ENCODE measurements at places on chromosomes 6 and 20.

GRCh38 chr6:43762966-43763695 lies 6.9 kb upstream of the VEGFA start:
- DNase-seq = no peak

DNA sequence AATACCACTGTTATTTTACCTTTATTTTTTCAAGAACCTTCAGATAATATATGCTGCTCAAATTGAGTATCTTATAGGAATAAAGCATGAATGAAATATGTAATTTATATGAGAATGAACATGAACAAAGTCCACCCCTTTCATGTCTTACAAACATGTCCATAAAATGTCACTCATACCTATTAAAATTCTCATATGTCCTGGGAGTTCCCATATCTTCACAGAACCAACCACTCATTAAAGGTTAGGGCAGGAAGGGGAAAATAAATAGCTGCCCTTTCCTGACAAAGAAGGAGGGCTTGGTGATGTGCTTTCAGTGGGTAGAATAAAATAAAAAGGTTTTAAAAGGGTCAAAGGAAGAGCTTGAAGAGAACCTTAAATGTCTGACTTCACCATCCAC lies 125.3 kb downstream of the BTBD9 start:
- DNase-seq = no peak

DNA sequence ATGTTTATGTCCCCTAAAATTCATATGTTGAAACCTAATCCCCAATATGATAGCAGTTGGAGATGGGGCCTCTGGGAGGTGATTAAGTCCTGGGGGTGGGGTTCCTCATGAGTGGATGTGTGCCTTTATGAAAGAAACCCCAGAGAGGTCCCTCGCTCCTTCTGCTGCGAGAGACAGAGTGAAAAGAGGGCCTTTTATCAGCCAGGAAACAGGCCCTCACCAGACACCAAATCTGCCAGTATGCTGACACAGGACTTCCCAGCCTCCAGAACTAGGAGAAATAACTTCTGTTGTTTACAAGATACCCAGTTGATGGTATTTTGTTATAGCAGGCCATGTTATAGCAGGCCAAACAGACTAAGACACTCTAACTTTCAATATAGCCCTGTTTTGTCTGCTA lies 100.9 kb upstream of the NFATC2 start:
- DNase-seq = peak; percentile 53

DNA sequence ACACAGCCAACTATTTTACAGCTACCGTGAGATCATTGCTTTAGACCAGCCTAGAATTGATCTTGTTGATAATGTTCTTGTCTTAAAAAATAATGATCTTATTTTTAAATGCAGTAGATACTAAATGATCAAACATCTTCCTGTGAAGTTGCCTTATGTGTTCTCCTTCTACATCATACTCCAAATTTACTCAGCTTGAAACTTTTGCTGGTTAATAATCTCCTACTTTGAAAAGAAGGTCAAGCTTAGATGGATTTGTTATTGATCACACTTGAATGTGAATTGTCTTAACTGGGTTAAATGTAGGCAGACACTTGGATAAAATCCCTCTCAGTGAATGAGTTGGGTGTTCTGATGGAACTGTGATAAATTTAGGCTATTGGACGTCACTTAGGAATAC lies 91.9 kb downstream of the HAO1 start:
- no peak for DNase-seq

DNA sequence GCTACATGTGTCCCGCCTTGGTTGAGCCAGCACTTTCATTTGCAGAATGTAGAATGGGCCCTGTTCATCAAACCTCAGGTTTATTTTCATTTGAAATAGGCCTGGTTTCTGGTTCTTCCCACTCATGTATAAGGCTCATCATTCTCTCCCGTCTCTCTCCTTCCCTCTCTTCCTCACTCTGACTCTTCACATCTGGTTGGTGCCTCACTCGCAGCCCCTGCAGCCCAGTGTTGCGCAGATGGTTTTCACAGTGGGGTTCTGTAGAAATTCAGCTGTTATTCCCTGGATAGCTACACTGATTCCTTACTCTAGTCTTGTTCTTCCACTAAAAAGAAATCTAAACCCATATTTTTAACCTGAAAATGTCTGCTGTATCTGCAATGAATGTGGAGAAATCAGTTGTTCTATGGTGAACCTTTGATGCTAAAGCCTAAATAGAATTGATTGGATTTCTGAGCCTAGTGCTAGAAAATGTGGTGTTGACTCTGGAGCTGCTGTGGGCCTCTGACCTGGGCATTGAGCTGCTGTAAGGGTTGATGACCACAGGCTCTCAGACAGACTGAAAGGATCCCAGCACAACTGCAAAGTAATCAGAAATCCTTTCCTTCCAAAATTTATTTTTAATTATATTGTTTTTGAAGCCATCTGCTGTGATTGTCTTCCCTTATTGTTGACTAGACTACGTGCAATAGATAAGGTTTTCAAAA lies 150.3 kb downstream of the TMEM242 start:
- no peak for DNase-seq

DNA sequence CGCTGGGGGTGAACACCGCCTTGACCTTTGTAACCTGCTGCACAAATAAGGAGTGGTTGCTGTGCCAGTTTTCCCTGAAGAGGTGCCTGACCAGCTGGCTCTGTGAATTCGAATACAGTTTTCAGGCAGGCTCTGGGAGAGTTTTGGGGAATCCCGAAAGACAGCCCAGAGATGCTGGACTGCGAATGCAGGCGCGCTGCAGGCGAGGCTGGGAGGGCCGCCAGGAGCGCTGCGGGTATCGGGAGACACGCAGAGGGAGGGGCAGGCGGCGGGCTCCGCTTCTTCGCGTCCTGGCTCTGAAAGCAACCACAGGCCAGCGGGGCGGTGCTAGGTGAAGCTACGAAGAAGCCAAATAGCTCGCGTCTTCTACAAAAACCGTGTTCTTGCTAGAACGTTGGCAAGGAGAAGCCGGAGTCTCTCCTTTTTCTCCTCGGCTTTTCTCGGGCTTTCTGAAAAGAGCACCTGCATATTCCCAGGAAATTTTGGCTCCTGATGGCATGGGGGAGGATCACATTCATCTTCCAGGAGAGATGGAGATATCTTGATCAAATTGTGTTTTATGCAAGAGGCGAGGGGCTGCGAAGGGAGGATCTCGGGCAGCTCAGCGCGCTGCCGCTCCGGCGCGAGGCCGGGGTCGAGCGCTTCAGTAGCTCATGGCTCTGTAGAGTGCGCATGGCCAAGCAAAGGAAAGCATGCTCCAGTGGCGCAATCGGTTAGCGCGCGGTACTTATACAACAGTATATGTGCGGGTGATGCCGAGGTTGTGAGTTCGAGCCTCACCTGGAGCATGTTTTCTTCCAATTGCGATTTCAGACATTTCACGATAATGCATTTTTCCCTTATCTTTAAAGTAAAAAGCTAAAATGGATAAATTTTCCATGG lies 158.1 kb upstream of the ZNF184 start:
- no peak for DNase-seq

GRCh38 chr20:36308986-36309385 lies 2.8 kb downstream of the DLGAP4 start:
- no peak for DNase-seq

DNA sequence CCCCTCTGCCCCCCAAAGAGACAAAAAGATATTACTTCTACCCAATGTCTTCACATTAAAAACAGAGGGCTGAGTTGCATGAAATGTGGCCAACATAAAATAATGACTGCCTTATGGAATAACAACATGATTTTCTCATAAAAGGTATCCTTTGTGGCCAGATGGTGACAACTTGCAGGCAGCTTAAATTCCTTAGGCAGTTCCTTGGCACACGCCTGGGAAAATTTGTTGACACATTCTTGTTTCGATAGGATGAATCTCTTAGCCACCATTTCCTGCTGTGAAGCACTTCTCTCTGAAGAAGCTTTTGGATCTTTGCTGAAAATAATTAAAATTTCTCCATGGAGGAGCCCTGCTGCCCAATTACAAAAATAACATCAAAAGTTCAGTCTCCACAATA lies 109.0 kb upstream of the COL21A1 start:
- no peak for DNase-seq

DNA sequence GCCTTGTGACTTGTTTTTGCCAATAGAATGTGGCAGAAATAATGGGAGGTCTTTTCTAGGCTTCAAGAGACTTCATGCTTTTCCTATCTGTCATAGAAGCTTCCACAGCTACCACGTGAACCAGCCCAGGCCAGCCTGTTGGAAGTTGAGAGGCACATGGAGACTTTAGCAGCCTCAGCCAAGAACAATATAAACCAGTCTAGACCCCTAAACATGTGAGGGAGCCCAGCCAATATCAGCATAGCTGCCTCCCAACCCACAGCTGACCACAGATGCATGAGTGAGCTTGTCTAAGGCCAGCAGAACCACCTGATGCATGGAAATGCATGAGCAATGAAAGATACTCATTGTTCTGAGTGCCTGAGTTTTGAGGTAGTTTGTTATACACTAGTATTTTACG lies 540.7 kb upstream of the BTBD3 start:
- DNase-seq = no peak

DNA sequence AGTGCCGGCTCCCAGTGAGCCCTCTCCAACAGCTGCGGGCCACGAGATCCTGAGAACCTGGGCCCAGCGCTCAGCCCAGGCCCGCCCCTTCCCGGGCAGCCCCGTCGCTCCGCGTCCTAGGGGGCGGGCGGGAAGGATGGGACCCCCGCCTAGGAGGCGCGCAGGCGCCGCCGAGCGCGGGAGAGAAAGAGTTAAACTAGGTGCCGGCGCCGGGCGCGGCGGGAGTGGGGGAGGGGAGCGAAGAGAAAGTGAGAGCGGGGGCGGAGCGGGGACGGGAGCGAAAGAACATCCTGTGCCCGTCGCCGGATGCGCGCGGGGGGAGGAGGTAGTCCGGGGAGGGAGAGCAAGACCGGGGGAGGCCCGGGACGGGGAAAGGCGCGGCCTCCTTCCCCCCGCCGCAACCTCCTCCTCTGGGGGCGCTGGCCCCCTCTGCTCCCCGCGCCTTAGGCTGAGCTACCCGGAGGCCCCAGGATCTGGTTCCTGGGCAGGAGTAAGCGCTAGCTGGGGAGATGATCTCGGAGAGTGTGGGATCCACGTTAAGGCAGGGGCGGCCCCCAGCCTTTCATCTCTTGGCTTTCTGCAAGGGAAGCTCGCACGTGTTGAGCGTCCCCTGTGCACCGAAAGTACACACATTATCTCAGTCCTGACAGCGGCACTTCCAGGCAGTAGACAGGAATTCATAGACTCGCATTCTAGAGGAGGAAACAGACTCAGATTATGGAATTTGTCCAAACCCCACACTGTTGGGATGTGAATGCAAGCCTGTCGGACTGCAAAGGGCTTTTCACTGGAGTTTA lies 4.9 kb upstream of the ARMC12 start:
- DNase-seq = peak; percentile 82

- no peak for DNase-seq
These were observed 47.6 kb upstream of the RNF24 start for GRCh38 chr20:4062721-4063606.

DNA sequence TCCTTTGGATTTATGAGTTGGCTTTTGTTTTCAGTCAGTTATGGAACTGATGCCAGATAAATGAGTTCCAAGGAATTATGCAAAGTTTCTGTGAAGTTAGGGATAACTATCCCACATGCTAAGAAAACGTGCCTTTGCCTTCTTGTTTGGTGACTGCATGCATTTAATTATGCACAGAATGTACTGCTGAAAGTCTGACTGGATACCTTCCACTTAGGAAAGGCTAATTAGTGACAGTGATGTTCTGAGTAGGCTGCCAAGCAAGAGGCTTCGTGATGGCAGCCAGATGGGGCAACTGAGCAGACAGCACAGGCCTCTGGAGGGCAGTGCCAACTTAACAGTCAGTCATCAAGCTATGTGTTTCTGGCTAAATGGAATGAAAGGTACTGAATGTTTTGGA lies 289.9 kb downstream of the CD109 start:
- no peak for DNase-seq

- no peak for DNase-seq
These were observed 5.2 kb downstream of the NCOA3 start for GRCh38 chr20:47506850-47507249.

DNA sequence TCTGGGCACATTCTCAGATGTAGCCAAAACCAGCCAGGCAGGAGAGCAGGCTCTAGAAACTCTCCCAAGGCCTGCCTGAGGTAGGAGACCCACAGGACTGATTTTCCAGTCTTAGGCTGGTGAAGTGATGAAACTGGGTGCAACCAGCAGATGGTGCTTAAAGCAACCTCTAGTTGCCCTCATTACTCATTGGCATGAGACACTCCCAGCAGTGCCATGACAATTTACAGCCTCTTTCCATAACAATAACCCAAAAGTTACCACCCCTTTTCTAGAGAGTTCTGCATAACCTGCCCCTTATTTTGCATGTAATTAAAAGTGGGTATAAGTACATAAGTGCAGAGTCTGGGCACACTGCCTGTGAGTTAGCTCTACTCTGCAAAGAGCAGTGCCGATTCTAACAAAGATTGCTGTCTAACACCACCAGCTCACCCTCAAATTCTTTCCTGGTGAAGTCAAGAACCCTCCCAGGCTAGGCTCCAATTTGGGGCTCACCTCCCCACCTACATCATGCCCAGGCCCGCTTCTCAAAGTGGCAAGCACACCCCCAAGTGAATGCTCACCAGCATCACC lies 14.4 kb upstream of the GPR6 start:
- DNase-seq = no peak

- DNase-seq = peak; percentile 71
These were observed 66.3 kb downstream of the SLX4IP start for GRCh38 chr20:10501402-10501801.

- DNase-seq = peak; percentile 84
These were observed 26.8 kb downstream of the MANBAL start for GRCh38 chr20:37316116-37316774.

DNA sequence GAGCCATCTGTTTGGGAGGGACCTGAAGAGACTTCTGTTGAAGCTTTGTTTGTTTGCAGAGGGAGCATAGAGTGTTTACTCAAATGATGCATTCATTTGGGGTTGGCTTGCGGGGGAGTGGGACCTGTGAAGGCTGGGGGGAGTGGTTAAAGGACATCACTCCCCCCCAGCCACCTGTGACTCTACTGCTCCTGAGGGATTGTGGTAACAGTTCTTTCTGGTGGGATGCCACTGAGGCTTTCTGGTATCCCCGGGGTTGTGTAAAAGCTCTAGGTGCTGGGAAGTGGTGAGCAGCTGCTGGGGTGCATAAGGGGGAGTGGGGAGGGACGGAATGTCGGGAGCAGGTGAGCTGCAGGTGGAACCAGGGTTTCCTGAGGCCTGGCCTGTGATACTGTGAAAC lies 239.2 kb upstream of the QKI start:
- no peak for DNase-seq

DNA sequence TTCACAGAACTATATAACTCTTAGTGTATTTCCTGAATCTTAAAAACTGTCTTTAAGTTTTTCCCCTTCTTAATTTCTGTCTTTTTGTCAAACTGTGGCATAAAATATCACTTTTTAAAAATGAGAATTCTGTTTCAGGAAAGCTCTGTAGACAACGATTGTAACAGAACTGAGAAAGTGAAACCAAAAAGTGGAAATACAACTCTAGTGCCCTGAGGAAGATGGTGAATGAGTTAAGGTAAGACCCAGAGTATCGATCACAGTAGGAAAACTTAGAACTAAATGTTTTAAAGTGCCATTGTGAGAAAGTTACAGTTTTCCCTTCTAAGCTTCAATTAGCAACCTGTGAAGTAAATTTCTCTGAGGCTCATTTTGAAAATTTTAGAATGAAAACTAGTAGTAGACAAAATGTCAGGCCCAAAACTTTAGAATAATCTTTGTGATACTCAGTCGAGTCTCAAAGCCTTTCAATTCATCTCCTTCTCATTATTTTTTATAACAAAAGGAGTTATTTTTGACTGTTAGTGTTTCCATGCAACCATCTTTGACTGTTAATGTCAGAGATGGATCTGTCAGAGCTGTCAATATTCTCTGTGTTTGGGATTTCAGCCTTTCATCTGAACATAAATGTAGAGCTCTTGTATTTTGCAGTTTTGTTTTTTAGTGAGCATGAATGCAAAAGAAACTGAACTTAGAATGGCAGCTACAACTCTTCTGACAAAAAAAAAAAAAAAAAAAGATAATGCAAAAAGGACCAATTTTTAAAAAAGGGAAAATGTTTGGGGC lies 19.0 kb upstream of the TRDN start:
- no peak for DNase-seq
